ENCODE measurements at places on chromosomes 12 and 14.
A peak's percentile ranks its signal among the peaks of the same experiment; 100 is the strongest.

- no peak for DNase-seq
These were observed 83.1 kb downstream of the KCNMB4 start for GRCh38 chr12:70449074-70449752.

DNA sequence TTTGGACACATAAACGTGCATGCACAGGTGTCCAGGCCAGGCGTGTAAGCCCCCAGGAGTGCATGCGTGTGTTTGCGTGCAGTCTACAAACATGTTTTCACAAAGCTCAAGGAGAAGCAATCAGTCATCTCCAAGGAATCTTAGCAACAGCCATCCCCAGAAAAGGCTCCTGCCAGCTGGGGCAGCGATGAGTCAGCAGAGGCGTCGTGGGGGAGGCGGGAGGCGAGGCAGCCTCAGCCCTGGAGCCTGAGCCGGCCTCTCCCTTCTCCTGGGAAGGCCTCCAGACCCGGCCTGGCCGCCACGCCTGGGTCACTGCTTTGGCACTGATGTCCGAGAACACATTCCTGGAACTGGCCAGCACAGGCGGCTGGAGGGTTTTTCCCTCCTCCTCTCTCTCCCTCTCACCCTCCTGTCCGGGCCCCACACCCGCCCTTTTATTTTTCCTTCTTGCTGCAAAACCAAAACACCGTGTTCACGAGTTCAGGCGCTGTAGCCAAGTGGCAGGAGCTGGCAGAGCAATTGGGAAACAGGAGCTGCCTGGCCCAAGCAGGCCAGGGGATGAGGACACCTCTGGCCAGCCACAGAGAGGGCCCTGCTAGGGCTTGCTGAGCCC, 92.7 kb downstream of the LRRC74A start:
- no peak for DNase-seq

DNA sequence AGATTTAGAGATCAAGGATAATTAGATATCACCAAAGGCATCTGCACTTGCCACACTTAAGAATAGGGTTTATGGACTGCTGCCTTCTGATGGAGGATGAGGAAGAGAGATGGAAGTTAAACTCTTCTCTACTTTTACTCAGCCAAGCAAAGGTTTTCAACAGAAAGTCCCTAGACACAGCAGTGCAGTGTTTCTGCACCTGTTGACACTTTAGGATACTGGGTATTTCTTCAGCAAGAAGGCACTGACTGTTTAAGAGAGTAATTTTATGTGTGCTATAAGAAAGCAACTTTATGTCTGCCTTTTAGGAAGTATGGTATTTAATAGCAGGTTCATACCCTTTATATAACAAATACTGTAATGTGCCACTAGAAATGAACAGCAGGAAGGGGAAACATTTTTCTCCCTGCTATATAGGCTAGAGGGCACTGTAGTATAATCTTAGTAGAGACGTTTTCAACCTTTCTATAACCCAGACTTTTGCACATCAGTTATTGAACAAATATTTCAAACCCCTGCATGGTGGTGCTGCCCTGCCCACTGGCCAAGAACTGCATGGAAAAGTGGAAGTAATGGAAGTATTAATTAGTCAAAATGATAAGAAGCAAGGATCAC, 225.0 kb upstream of the GRIP1 start:
- DNase-seq = no peak

- no peak for DNase-seq
These were observed 31.4 kb downstream of the CFAP251 start for GRCh38 chr12:121949648-121950397.

GRCh38 chr14:75067212-75067611, 2.2 kb upstream of the ZC2HC1C start:
- DNase-seq = no peak

- peak; percentile 4 for DNase-seq
These were observed 902 bp downstream of the EML5 start for GRCh38 chr14:88791629-88792472.

GRCh38 chr14:102795060-102795925, 18.0 kb downstream of the TRAF3 start:
- no peak for DNase-seq

DNA sequence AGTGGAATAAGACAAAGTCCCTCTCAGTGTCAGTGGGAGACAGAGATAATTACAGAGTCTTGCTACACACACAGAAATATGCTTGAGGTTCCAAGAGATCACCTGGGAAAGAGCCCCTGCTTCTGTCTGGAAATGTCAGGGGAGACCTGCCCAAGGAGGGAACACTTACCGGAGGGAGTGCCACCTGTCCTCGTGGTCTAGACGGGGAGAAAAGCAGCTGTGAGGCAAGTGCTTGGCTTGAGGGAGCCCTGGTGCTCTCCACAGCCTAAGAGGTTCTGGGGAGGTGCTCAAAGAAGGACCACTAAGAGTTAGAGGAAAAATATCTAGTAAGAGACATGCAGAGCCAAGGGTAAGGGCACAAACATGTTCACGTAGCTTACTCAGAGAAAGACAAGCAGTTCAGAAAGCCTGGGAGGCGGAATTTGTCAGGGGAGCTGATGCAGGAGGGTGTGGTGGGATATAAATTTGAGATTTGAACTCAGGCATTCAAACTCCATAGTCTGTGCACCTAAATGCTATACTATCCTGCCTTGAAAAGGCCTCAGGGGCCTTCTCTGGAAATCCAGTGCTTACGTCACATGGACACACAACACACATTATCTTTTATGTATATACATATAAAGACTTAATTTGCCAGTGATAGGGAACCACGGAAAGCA, 38.2 kb upstream of the GNPNAT1 start:
- DNase-seq = no peak

GRCh38 chr12:120677765-120678473, 9.0 kb upstream of the MLEC start:
- DNase-seq = no peak

GRCh38 chr12:67541625-67541991, 106.9 kb upstream of the DYRK2 start:
- DNase-seq = no peak

DNA sequence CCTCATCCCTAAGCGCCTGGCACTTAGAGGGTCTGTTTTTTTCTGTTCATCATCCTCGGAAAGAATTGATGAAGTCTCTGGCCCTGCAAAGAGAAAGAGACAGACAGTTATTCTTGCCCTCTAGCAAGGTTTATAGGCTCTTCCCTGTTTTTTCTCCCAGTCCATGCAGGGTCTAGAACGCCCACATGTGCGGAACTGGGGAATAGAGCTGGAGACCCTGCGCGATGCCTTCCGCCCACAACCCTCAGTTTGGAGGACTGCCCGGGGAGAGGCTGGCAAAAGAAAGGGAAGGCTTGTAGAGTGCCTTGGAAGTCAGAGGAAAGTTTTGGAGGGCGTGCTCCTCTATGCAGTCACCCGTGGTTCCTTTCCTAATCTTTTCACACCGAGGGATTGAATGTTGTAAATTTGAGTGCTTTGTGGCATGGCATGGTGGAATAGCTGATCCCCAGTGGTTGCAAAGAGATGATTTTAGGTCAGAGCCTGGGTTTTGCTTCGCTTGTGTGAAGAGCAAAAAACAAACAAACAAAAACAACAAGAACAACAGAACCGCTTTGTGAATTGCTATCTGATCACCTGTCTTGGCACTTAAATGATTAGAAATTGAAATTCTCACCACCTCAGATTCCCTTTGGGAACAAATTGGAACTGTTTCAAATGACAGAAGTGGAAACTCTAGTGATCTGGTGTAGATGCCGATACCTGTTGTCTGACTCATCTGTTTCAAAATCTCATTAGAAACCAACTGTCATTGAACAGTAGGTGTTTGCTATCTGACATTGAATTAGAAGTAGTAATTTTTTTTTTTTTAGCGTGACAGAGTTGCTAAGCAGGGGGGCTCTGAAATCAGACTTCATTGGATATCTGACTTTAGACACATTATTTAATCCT, 947 bp downstream of the GAS2L3 start:
- DNase-seq = no peak

DNA sequence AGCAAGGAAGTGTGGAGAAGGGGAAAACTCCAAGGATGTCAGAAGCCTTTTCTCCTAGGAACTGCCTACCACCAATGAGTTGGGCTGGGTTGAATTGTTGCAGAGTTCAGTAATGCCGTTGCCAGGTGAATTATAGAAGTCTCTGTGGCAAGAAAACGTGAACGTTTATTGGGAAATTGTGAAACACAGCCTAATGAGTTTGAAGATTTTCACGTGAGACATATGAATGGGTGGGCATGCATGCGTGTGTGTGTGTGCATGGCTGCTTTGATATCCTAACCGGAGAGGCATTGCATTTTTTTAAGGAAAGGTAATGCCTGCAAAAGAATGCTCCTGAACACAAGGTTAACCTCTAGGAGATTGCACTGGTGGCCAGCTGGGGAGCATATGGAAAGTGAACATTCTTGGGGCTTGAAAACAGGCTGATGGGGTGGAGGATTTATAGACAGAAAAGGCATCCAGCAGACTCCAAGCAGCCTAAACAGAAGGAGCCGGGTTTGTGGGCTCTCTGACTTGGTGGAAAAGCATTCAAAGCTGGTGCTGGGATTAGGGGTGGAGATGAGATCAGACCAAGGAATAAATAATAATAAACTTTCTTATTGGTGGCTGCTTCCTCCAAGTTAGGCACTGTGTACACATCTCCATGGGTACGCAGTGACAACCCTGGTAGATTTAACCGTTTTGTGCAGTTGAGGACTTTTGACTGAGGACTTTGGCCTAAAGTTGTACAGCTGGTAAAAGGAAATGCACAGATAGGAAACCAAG, 67.8 kb downstream of the NTF3 start:
- DNase-seq = no peak

DNA sequence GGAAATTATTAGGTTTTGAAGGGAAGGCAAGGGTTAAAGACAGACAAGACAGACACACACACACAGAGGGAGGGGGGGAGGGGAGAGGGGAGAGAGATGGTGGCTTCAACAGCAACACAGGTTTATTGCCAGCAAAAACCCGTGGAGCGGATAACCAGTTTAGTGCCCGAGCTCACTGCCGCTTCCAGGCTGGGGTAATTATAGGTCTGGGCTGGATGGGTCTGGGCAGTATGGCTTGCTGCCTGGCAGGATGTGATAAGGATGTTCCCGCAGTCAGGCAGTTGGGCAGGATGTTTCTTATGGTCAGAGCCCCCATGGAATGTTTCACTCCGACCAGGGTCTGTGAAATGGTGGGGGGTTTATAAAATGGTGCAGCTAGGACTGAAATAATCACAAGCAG, 4.4 kb upstream of the TDRD9 start:
- no peak for DNase-seq

DNA sequence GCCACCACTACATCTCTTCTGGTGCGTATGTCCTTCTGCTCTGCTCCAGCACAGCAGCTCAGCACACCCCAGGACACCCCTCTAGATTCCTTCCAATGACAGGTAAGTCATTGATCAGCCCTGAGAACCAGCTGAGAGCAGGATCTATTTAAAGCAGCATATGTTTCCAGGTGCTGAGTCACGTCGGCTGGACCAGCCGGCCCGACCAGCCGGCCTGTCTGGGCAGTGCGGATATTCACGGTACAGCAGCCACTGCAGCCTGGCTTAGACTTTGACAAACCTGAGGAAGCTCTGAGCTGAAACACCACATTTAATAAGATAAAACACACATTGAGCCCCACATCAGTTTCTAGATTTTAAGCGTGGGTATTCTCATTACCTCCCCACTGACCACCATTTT, 31.8 kb upstream of the RPH3A start:
- no peak for DNase-seq

All from stimulated activated CD8-positive, alpha-beta memory T cell treated with anti-CD3 and anti-CD28 coated beads, Interleukin-7, amount 100 ng/mL, for 24 hours (primary cell).